ENCODE measurements at places on chromosomes 13 and 19.
A peak's percentile ranks its signal among the peaks of the same experiment; 100 is the strongest.

GRCh38 chr13:106550570-106551135 is 15.2 kb upstream of the EFNB2 start:
- DNase-seq = no peak

GRCh38 chr19:47315125-47315821 is 5.6 kb downstream of the C5AR1 start:
- DNase-seq = peak; percentile 99

GRCh38 chr19:30762651-30763050 is 390.5 kb downstream of the ZNF536 start:
- DNase-seq = no peak

DNA sequence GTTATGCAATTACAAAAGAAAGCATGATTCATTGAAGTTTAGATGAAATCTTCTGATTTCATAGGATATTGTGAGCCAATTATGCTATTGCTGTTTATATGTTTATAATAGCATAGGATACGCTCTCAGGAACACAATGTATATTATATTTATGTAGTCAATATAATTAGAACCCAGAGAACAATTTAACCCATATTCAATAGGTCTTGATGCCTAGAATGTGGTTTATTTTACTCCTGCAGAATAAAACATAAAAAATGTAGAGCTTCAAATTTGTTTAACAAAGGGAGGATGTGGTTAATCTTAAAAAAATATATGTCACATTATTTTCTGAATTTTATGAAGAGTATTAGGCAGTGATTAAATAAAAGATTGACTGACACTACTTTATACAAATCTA is 380.8 kb upstream of the SPRY2 start:
- no peak for DNase-seq

- DNase-seq = no peak
Measured at GRCh38 chr13:75416327-75417011, 65.5 kb downstream of the TBC1D4 start.

DNA sequence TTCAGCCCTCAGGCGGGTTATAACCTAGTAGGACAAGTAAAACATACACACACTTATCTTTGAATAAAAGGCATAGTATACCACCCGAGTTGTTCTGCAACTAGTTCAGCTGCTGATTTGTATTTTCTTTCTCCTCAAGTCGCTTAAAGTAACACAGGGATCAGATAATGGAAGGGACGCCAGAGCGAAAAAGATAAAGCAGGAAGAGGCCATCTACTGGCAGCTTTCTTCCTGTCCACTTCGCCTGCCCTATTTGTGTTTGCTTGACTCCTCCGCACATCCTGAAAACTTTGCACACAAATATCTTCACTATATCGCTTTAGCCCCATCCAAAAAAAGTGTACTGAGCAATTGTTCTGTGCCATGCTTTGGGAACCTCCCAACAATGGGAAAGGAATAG is 238.0 kb upstream of the SOX21 start:
- DNase-seq = no peak

DNA sequence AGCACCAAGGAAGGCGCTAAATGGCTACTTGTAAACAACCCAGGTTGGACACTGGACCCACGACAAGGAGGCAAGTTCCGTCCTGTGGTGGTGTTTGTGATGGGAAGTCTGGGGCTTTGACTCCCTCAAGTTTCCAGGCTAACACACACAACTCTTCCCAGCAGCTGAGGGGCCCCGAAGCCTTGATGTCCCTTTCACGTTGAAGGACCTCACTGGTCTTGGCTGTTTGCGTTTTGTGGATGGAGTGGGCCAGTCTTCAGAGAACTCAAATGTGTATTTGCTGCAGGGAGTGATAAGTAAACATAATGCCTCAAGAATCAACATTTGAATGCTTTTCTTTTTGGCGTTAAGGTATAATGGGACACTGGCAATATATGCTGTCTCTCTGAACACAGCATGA is 199.2 kb downstream of the TM9SF2 start:
- DNase-seq = no peak

- DNase-seq = no peak
Measured at GRCh38 chr19:3697094-3697493, 3.2 kb downstream of the PIP5K1C start.

DNA sequence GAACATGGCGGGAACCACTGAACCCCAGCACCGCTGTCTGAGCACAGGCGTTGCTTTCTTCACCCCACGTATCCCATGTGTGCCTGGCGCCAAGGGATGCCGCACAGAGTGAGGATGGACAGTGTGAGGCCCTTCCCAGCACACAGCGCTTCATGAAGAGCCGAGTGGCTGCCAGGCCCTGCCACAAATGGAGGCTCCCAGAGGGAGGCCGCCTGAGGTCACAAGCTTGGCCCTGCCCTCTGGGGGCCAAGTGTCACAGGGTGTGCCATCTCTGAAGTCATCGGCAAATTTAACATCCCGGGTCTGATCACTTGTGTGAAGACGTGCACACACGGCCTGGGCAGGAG is 24.4 kb downstream of the MPND start:
- no peak for DNase-seq

- peak; percentile 39 for DNase-seq
Measured at GRCh38 chr19:40155749-40156265, 35.4 kb upstream of the MAP3K10 start.

DNA sequence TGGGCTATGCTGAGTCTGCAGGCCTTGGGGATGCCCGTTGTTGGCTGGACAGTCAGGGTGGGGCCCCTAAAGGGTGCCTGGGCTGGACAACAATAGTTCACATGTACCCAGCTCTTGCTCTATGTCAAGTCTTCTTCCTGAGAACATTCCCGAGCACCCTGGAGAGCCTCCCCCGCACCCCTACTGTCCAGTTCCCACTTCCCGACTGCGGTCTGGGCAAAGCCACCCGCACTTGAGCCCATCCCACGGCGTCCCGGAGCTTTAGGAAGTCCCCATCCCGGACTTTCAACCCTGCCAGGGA is 1.1 kb upstream of the MPND start:
- DNase-seq = no peak

- DNase-seq = peak; percentile 38
Measured at GRCh38 chr13:93915269-93915809, 564.1 kb downstream of the DCT start.

DNA sequence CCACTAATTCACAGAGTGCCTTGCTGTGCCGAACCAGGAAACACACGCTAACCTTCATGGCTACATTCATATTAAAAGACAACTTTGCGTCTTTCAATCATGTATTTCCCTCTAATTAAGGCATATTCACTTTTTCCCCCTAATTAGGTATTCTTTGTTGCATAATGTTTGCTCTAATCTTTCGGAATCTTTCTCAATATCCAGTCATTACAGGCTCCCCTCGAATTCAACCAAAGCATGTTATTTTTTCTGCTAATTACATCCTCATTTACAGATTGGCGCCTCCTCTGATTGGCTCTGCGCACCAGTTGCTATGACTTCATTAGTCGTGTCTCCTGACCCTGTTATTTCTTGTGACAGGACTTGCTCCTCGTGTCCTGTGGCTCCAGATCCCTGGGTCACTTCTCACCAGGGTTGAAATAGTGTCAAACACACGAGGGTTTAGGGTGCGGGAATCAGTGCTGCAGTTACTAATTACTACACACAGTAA is 226.7 kb upstream of the TSHZ3 start:
- DNase-seq = no peak

DNA sequence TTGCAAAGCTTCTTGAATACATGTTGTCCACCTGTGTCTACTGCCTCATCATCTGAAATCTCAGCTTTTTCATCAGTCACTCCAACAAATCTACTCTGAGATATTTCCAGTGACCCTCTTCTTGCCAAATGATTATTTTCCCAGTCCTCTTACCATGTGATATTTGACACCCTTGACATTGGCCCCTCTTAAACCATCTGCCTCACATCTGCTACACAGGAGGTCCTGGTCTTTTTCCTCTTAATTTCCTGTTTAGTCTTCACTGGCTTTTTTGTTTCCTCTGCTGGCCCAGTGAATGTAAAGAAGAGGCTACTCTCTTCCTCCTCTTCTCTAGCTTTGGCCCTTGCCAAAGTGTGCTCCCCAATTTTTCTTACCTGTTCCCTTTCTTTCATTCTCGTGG is 218.7 kb downstream of the DNAJC15 start:
- peak; percentile 47 for DNase-seq

DNA sequence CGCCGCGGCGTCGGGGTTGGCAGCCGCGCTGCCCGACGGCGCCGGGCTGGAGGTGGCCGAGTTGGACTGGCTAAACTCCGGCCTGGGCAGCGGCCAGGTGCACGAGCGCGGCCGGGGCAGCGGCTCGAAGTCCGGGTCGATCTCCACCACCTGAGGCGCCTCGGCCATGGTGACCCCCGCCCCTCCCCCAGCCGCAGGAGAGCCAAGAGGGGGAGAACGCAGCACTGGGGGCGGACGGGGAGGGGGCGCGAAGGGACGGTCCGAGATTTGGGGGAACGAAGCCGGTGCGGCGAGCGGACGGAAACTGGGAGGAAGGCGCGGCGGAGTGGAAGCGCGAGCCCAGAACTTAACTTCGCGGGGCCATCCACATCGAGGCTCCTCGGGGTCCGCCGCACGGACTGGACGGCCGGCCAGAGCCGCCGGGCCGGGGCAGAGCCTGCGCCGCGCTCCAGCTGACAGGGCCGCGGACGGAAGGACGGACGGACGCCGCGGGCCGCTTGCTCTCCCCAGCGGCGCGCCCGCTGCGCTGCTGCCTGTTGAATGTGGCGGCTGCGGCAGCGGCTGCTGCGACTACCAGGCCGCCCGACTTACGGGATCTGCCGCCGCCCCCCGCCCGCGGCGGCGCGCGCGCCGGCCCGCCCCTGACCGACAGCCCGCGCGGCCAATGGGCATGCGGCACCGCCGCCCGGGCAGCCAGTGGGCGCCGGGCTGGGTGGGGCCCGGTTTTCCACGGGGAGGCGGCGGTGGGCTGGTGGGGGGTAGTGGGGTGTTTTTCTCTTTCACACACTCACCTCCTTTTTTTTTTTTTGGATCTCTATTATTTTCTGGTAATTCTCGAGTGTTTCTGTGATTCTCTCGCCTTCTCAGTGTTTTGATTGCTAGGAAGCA is at the start of gene FOXO1:
FOXO1 (minus strand) TSS at position 597 of the 888 bp plus-strand sequence; CDS start at position 168, 429 bp downstream.
- peak; percentile 93 for DNase-seq

DNA sequence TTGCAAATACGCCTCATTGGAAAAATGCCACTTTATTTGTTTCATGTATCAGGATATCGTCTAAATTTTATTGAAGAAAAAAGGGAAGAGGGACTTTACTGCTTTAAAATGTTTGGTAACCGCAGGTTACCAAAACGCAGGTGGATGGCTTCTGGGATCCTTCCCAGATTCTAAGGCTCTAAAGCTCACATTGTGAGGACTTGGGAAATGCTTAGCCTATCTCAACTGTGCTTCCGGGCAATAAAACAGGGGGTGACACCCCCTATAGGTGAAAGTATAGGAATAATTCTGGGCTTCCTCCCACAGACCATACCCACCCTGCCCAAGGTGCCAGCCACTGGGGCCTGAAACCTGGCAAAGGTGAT is 73.2 kb upstream of the IPO5 start:
- DNase-seq = no peak

- no peak for DNase-seq
Measured at GRCh38 chr13:93674337-93674755, 447.7 kb downstream of the GPC6 start.

- no peak for DNase-seq
Measured at GRCh38 chr19:10701955-10702525, 801 bp downstream of the QTRT1 start.

DNA sequence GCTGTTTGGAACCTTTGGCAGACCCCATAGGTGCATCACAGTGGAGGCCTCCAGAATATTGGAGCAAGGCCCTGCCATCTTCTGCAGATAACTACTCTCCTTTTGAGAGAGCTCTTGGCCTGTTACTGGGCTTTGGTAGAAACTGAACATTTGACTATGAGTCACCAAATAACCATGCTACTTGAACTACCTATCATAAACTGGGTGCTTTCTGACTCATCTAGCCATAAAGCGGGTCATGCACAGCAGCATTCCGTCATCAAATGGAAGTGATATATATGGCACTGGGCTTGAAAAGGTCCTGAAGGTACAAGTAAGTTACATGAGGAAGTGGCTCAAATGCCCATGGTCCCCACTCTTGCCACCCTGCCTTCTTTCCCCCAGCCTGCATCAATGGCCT is 782.5 kb upstream of the SLITRK6 start:
- peak; percentile 60 for DNase-seq

GRCh38 chr19:46014941-46015686 is 7.7 kb downstream of the PGLYRP1 start:
- peak; percentile 18 for DNase-seq

DNA sequence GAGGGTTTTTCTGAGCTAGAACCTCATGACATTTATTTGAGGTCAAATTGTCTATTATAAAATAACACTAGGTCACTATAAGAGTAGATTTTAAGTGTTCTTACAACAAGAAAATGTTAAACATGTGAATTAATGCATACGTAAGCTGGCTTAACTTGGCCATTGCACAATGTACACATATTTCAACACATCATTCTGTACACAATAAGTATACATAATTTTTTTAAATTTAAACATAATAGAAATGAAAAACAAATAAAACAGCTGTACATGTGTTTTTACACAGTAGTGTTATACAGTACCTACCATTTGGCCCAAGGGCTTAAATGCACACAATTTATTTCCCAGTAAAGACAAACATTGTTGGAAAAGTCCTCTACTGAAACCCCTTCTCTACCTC is 269.9 kb downstream of the DACH1 start:
- no peak for DNase-seq

- peak; percentile 48 for DNase-seq
Measured at GRCh38 chr13:105446197-105446596, 1089.3 kb downstream of the EFNB2 start.

GRCh38 chr13:99265162-99265800 is 7.1 kb upstream of the GPR18 start:
- no peak for DNase-seq

- DNase-seq = no peak
Measured at GRCh38 chr19:32061315-32061714, 284.1 kb upstream of the ZNF507 start.

Measured in choroid plexus epithelial cell (primary cell).